ENCODE measurements at places on chromosomes 4 and X.
A peak's percentile ranks its signal among the peaks of the same experiment; 100 is the strongest.

DNA sequence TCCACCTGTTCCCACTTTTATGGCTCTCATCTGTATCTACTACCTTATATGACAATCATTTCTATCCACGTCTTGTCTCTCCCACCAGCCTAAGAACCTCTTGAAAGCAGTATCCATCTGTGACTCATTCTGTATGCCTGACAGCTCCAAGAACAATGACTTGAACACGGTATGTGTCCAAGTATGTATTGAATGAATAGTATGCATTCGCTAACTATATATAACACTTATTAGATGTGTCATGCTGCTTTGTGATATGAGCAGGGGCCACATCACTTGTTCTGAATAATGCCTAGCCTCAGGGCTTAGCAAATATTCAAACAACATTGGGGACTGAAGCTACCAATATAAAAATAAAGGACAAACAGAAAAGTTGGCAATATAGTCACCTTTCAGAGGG lies 4.9 kb downstream of the OPHN1 start:
- no peak for DNase-seq

DNA sequence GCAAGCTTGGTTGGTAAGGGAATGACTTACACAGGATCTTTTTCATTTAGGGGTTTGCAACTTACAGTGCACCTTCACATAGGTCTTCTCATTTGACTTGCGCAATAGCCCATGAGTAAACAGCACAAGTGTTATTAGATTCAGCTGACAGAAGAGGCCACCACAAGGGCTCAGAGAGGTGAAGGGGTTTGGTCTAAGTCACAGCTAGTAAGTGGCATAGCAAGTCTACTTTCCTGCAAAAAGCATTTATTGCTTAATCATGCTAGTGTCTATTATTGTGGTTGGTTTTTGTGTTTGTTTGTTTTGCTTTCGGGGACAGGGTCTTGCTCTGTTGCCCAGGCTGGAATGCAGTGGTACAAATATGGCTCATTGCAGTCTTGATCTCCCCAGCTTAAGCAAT lies 83.3 kb downstream of the SPRY1 start:
- no peak for DNase-seq

DNA sequence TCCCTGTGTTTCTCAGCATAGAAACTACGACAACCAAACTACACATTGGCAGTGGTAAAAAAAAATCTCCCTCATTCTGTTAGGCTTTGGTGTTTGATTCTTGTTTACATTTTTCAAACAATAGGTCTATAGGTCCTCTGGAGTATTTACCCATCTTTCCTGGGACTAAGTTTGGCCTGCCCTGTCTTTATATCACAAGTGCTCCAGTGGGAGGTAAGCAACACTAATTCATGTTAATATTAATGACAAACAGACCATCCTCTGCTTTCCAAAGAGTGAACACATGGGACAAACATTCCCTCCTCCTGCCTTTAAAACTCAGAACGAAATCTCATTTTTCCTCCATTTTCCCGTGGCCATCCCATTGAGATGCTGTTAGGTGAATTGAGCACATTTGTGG lies 514.1 kb upstream of the INTU start:
- no peak for DNase-seq

DNA sequence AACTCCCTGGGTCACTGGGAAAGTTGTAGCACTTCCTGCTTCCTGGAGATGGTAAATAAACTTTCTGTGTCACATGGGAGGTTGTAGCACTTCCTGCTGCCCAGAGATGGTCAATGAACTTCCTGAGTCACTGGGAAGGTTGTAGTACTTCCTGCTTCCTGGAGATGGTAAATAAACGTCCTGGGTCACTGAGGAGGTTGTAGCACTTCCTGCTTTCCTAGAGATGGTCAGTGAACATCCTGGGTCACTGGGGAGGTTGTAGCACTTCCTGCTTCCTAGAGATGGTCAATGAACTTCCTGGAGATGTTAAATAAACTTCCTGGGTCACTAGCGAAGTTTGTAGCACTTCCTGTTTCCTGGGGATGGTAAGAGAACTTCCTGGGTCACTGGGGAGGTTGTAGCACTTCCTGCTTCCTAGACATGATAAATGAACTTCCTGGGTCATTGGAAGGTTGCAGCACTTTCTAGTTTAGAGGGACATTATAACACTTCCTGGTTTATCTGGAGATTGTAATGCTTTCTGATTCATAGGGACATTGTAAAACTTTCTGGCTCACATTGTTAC lies 62.3 kb upstream of the CD99 start:
- DNase-seq = no peak

DNA sequence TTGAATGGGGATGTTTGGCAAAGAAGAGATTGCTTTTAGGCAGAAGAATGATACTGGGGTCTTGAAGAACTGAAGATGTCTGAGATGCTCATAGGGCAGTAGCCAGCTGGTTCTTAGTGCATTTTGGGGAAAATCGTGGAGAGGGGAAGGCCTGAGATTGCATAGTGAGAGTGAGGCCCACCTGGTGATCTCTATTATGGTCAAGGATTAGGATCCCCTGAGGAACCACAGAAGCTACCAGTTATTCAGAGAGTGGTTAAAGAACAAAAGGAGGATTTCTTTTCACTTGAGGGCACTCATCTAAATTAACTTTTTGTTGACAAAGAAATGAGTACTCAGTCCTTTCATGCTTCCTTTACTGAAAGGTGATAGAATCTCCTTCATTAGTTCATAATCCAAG lies 271.3 kb upstream of the HAND2 start:
- no peak for DNase-seq

GRCh38 chr4:173505924-173506518 lies 24.0 kb downstream of the HAND2 start:
- peak; percentile 16 for DNase-seq

DNA sequence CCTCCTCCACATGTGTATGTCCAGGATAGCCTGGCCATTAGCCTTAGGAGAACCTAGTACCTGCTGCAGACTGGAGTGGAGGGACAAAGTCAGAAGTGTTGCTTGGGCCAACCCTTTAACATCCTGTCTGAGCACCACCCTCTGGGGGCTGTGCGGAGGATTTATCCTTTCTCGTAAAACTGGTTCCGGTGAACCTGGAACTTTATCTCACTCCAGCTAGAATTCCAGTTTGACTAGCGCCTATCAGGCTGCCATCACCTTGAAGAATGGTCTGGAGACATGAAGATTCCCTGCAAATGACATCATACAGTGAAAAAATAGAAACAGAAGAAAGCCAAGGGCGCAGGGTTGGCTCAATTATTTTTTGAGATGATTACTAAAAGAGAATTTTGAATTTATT lies 4.0 kb downstream of the TCEAL8 start:
- no peak for DNase-seq

DNA sequence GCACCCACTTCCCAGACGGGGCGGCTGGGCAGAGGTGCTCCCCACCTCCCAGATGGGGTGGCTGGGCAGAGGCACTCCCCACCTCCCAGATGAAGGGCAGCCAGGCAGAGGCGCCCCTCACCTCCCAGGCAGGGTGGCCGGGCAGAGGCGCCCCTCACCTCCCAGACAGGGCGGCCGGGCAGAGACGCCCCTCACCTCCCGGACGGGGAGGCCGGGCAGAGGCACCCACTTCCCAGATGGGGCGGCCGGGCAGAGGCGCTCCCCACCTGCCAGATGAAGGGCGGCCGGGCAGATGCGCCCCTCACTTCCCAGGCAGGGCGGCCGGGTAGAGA lies 61.2 kb downstream of the UPRT start:
- DNase-seq = no peak

GRCh38 chrX:39667736-39668482 lies 429.8 kb downstream of the BCOR start:
- DNase-seq = no peak

GRCh38 chr4:187006189-187006618 lies 282.5 kb upstream of the FAT1 start:
- no peak for DNase-seq

- no peak for DNase-seq
Measured at GRCh38 chrX:130836447-130836846, 66.6 kb downstream of the ENOX2 start.

DNA sequence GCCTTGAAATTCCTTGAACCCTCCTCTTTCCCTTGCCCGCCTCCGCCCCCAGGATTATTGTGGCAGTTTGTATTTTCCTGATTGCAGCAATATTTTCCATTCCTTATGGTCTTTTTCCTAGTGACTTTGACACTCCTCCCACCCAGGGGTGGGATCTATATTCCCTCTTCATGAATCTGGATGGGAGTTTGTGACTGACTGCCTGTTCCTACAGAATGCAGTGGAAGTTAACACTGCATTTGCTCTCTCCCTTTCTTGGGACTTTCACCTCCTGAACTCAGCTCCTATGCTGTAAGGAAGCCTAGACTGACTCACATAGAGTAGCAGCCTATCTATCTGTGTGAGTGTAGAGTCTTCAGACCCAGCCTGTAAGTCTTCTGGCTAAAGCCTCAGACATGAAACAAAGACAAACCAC lies 2.2 kb downstream of the FUNDC2 start:
- no peak for DNase-seq

- DNase-seq = no peak
Measured at GRCh38 chrX:413322-414201, 26.9 kb upstream of the PPP2R3B start.

DNA sequence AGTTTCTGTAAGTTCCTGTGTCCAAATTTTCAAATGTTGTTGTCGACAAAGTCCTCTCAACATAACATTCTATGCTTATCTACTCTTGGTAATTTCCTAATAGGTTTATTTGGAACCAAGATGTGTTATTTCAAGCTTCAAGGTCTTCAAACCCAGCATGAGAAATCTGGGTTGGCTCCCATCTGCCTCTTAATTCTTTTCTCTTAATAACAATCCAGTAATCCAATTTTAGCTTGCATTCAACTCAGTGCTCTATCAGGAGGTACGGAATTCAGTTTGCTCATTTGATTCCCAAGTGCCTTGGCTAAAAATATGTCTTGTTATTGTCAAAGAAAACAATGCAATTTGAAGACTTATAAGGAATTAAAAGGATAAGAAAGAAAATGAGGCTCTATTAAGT lies 235.5 kb upstream of the MID1 start:
- no peak for DNase-seq

GRCh38 chrX:11423362-11423818 lies 130.2 kb downstream of the AMELX start:
- DNase-seq = no peak

- no peak for DNase-seq
Measured at GRCh38 chrX:48487362-48487798, 11.4 kb downstream of the FTSJ1 start.

- no peak for DNase-seq
Measured at GRCh38 chr4:38665551-38666411, 1.8 kb downstream of the KLF3 start.

DNA sequence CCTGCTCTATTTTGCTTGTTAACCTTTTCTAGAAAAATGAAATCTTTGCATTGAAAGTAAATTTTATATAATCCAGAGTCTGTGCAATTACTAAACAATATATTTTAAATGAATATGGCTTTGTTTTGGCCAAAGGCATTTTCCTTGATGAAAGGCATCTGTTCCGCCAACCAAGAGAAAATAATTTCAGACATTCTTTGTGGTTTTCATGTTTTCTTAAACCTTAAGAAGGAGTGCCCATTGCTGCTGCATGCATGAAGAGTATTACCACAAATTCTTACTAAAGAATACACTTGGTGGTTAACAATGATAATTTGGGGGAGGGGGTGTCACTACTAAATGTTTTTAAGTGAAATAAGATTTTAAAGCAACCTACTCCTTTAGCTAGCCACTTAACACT lies 2.7 kb upstream of the PDGFC start:
- DNase-seq = no peak

GRCh38 chrX:72208126-72208800 lies 26.7 kb downstream of the PIN4 start:
- DNase-seq = no peak

DNA sequence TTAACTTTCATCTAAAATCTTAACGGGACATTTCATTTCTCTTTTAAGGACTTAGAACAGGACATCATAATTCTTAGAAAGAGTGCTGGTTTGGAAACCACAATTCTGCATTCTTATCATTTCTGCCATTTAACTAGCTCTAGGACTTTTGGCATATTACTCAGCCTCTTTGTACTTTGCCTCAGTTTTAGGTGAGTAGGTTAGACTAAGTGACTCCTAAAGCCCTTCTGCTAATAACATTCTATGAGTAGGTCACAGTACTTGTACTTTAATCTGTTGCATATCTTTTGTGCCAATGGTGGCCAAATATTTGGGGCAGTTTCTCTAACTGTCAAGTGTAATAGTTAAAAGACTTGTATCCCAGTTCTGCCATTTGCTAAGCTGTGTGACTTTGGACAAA lies 115.4 kb upstream of the NUDT6 start:
- no peak for DNase-seq

DNA sequence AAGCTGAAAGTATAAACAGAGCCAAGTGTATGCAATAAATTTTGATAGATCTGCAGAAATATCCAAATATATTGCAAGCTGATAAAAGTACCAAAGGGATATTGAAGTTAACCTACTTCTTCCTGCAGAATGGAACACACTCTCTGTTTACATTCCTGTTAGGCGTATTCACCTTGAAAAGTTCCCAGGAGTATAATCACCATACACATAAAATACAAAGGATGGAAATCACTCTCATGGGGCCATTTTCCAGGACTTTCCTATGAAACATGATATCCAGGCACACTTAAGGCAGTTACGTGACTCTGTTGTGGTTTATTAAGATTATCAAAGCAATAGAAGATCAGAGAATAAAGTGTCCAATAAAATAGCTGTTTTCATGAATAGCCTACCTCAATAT lies 1142.3 kb downstream of the NLGN4X start:
- DNase-seq = no peak

DNA sequence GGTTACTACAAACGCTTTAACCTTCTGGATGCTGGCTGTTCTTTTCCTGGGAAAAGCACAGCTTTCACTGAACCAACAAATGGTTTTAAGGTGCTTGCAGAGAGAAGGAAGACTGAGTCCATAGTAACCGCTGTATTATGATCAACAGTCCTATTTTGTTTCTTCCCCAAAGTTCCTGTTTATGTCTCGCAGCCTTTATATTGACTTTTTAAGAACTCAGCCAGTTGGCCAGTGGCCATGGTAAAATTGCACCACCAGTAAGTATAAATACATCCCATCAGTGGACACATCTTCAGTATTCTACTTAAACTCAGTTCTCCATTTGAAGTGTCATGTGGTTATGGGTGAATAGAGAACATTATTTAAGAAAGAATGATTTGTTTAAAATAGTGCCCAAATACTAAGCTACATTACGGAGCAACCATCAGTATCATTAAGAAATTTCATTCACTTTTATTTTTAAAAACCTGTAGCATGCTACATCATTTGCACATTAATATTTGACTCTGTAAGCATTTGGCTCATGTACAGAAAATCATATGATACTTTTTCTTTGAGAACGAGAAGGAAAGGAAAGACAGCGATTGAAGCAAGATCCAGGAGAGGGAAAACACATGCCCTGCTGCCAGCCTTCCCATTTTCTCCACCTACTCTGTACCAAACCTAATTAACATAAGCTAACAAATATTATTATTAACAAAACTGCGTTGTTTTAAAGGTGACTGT lies 287.0 kb downstream of the ARHGAP24 start:
- DNase-seq = no peak

- DNase-seq = no peak
Measured at GRCh38 chr4:45910511-45910910, 213.3 kb downstream of the GABRG1 start.
